ENCODE measurements at places on chromosomes 16 and 17. TPM values are rescaled to one million over a fixed set of nuclear protein-coding genes. Genes with fewer than 3 reads are reported as not detected.

JMJD6 gene
- total RNA-seq = 51.3 TPM

HEXD gene
- total RNA-seq = 65.5 TPM

ZNF23 gene
- total RNA-seq = 7.1 TPM

ASPA gene
- total RNA-seq = not detected

BEAN1 gene
- total RNA-seq = not detected

ARHGAP44 gene
- 0.37 TPM for total RNA-seq

RASD1 gene
- total RNA-seq = 0.29 TPM

All from activated CD4-positive, alpha-beta T cell treated with anti-CD3 and anti-CD28 coated beads, Interleukin-2, amount 10 ng/mL, durations not matched to agents 7 days and 5 days (primary cell).